ENCODE measurements at places on chromosomes 3 and 15.

GRCh38 chr3:61685755-61686154 is 124.4 kb downstream of the PTPRG start:
- DNase-seq: no peak

GRCh38 chr3:15634671-15635070 is 33.1 kb downstream of the BTD start:
- no peak for DNase-seq

- no peak for DNase-seq
Observed at GRCh38 chr15:63938486-63939061, 104.8 kb upstream of the HERC1 start.

GRCh38 chr3:139764069-139764905 is 86.5 kb upstream of the NMNAT3 start:
- DNase-seq: no peak

DNA sequence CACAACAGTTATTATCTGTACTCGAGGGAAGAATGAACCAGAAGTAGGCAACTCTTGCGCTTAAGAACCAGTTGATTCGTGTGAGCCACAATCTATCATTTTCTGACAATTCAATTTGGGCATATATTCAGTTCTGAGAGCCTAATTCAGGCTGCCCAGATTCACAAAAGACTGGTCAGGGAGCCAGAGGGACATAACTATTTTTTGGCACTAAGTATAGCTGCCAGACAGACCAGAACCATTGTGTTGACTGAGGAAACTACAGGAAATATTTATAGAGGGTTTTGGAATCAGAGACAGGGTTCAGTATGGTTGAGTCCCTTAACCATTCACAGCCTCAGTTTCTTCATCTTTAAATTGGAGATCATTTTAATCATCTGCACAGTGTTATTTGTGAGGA is 226.7 kb downstream of the TAFA4 start:
- no peak for DNase-seq

DNA sequence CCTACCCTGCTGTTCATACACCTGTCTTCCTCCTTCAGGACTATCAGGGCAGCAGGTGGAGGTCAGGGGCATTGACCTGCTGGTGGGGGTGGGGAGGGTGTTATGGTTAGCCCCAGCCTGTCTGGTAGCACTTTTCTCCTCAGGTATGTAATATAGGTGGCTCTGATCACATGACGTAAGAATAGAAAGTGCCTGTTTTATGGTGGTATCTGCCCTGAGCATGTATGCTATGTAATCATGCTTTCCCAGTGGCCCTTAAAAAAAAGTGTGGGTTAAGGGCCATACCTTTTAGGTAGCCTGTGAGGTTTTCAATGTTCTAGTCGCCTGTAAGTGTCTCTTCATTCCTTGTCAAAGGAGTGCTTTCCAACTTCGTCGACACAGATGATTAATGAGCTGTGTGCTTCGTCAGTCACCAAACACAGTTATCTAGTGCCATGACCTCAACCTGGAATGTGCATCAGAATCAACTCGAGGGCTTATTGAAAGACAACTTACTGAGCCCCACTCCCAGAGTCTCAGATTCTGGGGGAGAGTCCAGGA is 86.3 kb downstream of the KLHL25 start:
- DNase-seq: no peak
